ENCODE measurements at places on chromosomes 4 and X.

DNA sequence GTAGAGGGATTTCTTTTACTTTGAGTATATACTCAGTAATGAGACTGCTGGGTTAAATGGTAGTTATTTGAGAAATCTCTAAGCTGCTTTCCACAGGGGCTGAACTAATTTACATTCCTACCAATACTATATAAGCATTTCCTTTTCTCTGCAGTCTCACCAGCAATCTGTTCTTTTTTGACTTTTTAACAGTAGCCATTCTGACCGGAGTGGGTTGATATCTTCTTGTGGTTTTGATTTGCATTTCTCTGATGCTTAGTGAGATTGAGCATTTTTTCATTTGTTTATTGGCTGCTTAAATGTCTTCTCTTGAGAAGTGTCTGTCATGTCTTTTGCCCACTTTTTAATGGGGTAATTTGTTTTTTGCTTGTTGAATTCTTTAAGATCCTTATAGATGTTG is 43.3 kb downstream of the SPCS3 start:
- DNase-seq = no peak

DNA sequence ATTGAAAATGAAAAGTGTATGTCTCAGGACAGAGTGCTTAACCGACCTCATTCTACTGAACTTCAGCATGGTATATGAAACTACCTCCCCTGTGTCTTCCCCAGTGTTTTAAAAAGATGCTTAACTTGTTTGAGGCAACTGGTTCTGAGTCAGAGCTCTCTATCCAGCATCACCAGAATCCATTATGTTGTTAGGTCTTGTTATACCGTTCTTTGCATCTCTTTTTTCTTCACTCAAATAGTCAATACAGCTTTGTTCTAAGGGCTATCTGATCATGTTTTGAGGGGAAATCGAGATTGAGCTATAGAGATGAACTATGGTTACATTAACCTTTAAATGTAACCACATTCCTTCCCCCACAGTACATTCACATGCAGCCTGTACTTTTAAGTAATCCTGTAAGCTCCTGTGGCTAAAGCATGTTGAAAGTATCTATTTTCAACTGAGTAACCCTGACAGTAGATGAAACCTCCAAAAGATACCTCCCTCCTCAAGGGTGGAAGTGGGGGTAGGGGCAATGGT is 514.4 kb downstream of the RPA4 start:
- DNase-seq = no peak

DNA sequence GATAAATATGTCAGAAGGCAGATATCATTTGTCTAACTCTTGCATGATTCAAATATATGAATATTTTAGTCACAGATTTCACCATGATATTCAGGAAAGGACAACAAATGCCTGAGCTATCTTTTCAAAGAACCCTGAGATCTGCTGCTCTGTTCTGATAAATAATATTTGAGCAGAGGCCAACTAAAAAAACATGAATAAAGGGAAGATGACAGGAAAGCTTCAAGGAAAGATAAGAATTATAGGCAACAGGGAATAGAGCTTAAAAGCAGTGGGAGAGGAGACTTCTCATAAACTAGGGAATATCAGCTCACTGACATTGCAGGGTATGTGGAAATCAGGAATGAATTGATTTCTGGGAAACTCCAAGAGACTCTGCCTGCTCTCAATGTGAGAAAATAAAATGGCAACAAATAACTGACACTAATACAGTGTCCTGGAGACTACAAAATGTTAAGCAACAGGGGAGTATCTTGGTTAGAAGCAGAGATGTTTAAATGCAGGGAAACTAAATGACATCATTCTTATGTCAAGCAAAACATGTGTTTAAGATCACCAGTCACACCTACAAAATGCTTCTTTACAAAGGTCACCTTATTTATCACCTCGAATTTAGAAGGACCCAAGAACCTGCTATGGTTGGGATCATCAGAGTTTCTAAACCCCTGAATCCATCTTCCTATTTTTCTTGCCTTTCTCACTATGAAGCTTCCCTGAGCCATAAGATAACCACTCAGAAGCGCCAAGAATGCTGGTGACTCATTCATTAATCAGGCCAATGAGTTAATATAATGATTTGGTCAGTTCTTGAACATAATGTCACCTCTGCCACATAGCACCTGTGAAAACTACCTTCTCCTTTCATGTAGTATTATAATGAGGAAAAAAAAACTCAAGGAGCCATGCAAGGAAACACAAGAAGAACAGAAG is 78.1 kb downstream of the NDST3 start:
- DNase-seq = no peak

- DNase-seq = no peak
Measured at GRCh38 chr4:61531188-61531587, 331.1 kb downstream of the ADGRL3 start.

GRCh38 chrX:65999563-66000148 is 40.2 kb downstream of the VSIG4 start:
- no peak for DNase-seq

DNA sequence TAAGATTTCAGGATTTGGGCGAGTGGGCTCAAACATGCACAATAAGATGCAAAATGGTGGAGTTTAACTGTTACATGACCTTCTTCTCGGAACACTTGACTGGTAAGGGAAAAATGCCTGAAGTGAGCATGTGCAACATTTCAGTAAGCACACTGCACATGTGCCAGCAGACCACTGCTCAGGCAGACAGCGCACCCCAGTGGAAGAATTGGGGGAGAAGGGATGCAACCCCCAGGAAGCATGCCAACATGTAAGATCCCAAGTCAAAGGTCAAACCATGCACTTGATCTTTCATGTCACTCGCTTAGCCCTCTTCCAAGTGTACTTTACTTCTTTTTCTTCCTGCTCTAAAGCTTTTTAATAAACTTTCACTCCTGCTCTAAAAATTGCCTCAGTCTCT is 256.3 kb downstream of the CENPC start:
- DNase-seq = peak; percentile 1

- DNase-seq = no peak
Measured at GRCh38 chrX:45435481-45435880, 234.8 kb upstream of the DIPK2B start.

DNA sequence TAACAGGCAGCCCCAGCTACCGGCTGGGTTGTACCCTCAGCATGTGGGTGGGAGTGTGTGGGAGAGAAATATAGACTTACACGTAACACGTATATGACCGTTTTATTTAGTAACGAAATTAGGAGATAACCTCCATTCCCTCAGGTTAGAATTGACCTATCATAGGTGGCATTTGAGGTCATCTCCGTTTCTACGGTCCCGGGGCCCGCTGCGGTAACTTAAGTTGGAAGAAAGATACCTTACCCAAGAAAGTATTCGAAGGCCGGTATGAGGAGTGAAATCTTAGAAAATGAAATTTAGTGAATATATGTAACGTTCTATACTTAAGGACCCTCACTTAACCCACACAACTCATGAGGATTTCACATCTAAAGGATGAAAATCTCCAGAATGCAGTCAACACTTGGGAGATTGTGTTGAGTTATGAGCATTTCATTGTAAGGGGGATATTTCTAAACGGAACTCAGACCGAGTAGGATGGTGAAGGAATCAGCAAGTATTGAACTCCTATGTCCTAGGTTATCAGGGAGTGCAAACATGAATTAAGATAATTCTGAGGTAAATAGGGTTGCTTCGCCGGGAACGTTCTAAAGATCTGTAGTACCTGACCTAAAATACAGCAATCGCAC is 891 bp downstream of the CISD2 start:
- DNase-seq = no peak

GRCh38 chrX:110750526-110751189 is 45.0 kb downstream of the CHRDL1 start:
- no peak for DNase-seq

DNA sequence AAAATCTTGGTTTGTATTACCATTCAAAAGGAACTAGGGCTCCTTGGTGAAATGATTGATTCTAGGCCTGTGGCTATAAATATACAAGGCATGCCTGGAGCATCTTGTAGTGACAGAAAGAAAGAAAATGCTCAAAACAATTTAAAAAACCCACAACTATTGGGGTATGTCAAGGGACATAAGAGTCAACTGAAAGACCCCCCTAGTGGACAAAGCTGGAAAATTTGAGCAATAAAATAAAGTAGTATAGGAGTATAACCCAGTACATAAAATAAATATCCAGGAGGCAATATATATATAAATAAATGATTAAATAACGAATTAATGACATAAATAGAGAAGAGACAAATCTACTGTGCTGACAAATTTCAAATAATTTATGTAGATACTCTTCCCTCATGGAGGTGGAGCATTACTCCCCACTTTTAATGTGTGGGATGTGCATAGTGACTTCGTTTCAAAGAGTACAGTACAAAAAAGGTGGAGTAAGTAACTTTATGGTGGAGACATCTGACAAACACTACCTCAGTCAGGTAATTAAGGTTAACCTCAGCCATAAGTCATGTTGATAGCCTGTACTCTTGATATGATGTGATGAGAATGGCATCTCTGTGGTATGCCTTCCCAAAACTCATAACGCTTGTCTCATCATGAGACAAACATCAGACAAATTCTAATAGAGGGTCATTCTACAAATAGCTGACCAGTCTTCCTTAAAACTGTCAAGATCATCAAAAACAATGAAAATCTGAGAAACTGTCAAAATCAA is 185.0 kb upstream of the GLRA2 start:
- no peak for DNase-seq

GRCh38 chrX:22357621-22358020 is 84.9 kb downstream of the CBLL2 start:
- DNase-seq = no peak

DNA sequence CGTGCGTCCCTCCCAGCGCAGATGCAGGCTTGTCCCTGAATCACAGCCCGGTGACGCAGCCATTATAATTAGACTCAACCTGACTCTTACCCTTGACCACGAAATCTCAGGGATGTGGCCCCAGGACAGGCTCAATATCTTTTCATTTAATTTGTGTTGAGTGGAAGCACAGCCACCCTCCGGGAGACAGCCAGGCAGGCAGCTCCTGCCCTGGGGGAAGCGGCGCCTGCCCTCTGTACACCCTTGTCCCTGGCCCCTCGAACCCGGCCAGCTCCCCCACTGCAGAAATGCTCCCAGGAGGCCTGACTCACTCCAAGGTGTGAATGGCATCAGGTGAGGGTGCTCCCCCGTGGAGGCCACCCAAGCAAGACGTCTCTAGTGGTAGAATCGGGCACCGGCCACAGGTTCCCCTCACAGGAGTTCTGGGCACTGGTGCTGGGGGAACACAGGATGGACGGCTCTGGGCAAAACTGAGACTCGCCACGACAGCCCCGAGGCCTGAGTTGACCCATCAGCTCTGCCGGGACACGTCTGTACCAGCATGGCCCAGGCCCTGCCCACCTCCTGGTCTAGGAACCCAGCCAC is 2.7 kb downstream of the CPLX1 start:
- DNase-seq = no peak

GRCh38 chr4:139144161-139144859 is 32.7 kb downstream of the ELF2 start:
- no peak for DNase-seq

- no peak for DNase-seq
Measured at GRCh38 chr4:102541697-102542096, 40.5 kb downstream of the NFKB1 start.

- DNase-seq = no peak
Measured at GRCh38 chrX:36909676-36910030, 98.5 kb upstream of the FAM47C start.

DNA sequence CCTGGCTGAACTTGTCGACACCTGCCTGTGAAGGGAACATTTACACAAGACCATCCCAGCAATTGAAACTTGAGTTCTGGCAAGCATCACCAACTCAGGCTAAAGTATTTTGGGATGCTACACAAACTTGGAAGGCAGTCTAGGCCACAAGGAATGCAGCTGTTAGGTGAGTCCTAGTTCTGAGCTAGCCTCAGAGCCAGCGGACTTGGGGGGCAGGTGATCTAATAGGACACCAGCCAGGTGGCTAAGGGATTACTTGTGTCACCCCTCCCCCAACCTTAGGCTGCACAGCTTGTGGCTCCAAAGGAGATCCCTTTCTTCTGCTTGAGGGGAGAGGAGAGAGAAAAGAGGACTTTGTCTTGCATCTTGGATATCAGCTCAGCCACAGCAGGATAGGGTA is 62.3 kb upstream of the DKK2 start:
- no peak for DNase-seq

- DNase-seq = no peak
Measured at GRCh38 chr4:122797405-122798094, 29.1 kb upstream of the FGF2 start.

- no peak for DNase-seq
Measured at GRCh38 chr4:76494243-76494642, 59.2 kb downstream of the SHROOM3 start.

DNA sequence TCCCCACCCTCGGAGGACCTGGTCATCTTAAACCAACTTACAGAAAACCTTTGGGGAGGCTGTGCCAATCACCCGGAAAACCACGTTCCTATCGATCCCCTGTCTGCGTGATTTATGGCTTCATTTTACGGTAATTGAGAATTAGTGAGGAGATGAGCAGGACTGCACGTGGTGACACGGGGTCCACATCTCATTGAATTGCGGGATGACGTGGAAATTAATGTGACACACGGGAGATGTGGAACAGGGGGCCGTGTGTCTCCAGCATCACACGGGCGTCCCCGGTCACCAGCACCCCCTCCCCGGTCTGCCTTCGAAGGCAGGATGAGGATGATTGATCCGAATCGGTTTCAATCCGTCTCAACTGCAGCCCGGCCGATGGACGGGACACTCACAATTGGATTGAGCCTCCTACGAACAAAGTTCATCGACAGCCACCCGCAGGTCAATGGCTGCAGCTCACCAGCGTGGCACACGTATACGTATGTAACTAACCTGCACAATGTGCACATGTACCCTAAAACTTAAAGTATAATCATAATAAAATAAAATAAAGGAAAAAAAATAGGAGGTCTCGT is 160.3 kb downstream of the SHOX start:
- DNase-seq = no peak

DNA sequence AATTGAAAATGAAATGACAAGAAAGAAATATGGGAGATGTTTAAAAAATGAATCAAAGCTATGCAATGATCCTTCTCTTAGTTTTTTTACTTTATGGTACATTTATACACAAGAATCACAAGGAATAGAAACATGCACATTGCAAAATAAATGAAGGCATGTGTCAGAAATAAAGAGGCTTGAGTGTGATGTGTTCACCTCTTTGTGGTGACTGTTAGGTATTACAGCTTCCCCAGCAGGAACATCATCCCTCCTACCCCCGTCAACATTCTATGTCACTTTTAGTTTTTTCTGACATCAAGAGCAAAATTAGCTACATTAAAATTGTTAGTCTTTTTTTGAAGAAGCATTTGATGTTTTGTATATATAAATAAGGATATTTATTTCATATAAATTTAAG is 214.8 kb downstream of the SLC4A4 start:
- no peak for DNase-seq
